ENCODE measurements at places on chromosomes 4 and X.

- no peak for DNase-seq
Measured at GRCh38 chrX:19746919-19747651, 140.3 kb downstream of the SH3KBP1 start.

DNA sequence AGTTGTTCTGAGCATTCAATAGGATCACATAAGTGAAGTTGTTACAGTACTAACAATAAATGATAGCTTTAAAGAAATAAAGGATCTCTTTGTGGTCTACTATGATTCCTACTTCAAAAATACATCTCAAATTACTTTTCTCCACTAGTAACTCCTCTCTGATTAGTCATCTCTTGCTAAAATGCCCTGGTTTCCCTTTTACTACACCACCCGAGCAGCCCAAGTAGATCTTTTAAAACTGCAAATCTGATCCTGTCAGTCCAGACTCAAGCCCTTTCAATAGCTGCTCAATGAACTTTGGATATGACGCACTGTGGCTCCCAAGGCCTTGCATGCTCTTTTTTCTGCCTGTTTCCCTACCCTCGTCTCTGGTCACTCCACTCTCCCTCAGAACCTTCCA is 97.5 kb downstream of the MAOA start:
- DNase-seq, result no peak

GRCh38 chr4:111128327-111128726 is 505.4 kb upstream of the PITX2 start:
- no peak for DNase-seq

DNA sequence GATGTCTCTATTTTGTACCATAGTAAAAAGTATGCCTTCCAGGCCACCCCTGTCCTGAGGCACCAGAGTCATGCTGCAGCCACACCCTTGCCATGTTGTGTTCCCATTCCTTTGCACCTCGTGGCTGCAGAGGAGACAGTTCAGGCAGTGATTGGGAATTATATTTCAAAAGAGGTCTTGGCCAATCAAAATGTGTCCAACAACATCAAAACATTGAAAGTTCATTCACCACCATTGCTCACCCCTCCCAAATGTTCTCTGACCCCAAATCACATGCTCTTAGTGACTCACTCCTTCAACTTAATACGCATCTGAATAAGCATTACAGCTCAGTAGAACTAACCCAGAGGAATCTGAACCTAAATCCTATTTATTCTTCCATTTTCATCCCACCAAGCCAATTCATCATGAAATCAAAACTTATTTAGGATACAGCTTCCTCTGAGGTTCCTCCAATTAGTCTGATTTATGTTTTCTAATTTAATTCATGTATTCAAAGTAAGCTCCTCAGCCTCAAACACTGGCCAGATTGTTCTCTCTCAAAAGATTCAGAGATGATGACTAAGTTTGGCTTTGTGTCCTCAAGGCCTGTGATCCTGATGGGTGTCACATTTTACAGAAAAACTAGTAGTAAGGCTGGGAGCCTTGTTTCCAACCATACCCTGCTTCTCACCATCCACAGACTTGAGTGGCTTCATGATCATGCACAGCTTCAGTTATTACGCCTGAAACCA is 323.2 kb upstream of the INTU start:
- DNase-seq, result no peak

DNA sequence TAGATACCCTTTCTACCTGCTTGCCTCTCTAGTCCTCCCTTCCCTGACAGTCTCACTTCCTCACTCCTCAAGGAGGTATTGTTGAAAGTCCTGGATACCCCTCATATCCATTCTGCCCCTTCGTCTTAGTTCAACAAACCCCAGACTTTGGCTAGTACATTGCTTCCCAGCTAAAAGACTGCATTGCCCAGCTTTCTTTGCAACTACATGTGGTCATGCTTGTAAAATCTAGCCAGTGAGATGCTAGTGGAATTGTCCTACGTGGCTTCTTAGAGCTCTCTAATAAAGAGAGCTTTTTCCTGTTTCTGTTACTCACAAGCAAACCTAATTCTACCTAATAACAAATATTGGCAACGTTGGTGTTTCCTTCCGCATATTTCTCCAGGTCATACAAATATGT is 237.9 kb upstream of the PSAPL1 start:
- DNase-seq, result no peak

DNA sequence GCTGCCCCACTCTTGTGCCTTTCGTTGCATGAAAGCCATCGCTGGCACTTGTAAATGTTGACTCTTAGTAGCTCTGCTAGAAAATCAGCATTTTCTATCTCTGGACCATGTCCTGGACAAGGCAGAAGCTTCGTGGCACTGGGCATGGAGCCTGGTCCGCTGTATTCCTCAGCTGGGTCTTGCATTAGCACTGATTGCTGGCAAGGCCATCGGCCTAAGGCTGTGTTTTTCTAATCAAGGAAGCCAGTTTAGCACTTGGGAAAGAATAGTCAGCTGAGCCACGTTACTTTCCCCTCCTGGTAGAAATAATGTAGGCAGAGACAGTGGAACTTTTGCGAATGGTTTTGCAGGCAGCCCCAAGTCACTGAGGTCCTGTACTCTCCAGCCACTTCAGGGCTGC is 180.2 kb upstream of the EOLA2 start:
- DNase-seq, result no peak

GRCh38 chrX:115018944-115019343 is 1.5 kb upstream of the IL13RA2 start:
- DNase-seq, result no peak

Data from ACHN (cell line).